ENCODE measurements at places on chromosomes 6 and 20. TPM values are rescaled to one million over a fixed set of nuclear protein-coding genes. Genes with fewer than 3 reads are reported as not detected.

DNA sequence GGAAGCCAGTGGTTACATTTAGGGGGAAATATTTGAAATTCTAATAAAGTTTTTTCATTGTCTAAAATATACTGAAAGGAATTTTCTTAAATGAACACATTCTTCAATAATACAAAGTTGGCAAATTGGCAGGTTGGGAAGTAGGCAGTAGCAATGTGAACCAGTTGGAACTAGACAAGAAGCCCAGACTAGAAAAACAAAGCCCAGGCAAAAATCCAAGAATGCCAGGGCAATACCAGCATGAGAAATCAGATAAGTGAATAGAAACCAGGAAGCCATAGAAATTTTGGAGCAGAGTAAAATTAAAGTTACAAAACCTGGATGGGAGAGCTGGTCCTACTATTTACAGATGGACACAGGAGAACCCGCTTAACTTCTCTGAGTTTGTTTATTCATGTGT lies 52.2 kb downstream of the TPBG start:
- ATAC-seq: peak; percentile 61

DNA sequence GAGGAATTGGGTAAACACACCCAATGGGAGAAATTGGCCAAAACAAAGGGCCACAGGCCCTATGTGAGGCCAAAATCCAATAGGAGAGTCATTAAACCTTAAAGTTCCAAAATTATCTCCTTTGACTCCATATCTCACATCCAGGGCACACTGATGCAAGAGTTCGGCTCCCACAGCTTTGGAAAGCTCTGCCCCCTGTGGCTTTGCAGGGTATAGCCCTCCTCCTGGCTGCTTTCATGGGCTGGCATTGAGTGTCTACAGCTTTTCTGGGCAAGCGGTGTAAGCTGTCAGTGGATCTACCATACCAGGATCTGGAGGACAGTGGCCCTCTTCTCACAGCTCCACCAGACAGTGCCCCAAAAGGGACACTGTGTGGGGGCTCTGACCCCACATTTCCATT lies 160.5 kb downstream of the ADGRG6 start:
- ATAC-seq: no peak

Gene DXO
- 10.6 TPM for total RNA-seq

DNA sequence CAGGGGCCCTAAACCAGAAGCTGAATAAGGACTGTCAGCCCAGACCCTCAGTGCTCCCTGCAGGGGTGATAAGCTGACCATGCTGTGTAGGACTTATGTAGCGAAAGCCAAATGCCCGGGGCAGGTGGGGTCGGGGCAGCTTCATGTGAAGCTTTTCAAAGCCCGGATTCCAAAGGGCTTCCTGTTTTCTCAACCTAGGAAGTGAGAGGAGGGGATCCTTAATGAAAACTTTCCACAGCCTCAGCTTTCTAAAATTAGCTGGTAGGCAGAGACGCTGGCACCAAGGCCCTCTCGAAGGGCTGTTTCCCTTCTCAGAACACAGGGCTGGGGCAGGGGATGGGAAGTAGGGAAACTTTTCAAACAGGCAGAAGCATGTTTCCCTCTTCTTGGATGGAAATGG lies 148.9 kb downstream of the NFATC2 start:
- no peak for ATAC-seq

Gene C20orf202
- total RNA-seq: 0.24 TPM

DNA sequence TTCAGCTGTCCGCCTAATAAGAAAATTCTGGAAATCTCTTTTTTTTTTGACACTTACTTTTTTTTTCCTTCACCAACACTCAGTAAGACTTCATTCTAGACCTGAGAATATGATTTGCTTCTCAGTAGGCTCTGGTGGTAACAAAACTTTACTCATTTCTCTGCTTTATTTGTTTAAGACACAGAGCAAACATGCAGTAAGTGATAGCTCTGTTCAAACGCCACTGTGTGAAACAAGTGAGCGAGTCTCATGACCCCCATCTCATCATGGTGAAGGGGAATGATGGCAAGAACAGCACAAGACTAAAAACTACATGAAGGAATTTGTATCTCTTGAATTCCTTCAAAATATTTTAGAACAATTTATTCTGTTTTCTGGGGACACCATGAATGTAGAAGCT lies 541.6 kb upstream of the POU3F2 start:
- no peak for ATAC-seq

Gene IYD
- not detected for total RNA-seq

DNA sequence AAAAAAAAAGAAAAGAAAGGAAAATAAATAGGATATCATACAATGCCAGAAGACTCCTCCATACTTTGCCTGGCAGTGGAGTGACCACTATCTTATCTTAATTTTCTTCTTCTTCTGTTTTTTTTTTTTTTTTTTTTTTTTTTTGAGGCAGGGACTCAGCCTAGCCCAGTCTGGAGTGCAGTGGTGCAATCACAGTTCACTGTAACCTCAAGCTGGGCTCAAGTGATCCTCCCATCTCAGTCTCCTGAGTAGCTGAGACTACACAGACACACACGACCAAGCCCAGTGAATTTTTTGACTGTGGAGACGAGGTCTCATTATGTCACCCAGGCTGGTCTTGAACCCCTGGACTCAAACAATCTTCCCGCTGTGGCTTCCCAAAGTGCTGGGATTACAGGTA lies 17.1 kb upstream of the MMP9 start:
- no peak for ATAC-seq

- ATAC-seq: peak; percentile 95
These were observed 76.0 kb downstream of the ADTRP start for GRCh38 chr6:11702500-11703130.

- peak; percentile 89 for ATAC-seq
These were observed 5.9 kb downstream of the PTPRA start for GRCh38 chr20:2879146-2879545.

Gene PDYN
- total RNA-seq: not detected

GRCh38 chr20:22818636-22819035 lies 216.5 kb upstream of the SSTR4 start:
- no peak for ATAC-seq

GRCh38 chr6:9978480-9978879 lies 436.4 kb downstream of the TFAP2A start:
- peak; percentile 91 for ATAC-seq

Gene FGD2
- total RNA-seq: 9.8 TPM

DNA sequence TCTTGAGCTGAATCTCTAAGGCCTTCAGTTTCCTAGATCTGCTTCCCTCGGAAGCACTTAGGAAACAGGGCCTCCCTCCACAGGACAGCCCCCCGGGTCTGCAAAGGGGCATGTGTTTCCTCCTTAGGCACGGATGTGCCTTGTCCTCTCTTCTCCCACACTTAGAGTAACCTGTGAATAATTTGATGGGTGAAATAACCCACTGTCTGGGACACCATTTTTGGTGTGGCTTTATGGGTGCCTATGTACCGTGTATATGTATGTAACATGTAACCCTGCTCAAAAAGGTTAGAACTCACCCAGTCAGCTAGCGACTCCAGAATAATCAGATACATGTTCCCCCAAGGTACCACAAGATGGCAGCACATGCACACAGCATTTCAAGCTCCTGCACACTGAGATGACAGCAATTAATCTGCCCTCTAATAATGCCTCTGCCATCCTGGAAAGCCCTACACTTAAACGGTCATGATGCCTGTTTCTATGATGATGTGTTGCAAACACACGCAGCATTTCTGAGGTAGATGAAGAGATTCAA lies 212.0 kb upstream of the PROKR2 start:
- peak; percentile 92 for ATAC-seq

DNA sequence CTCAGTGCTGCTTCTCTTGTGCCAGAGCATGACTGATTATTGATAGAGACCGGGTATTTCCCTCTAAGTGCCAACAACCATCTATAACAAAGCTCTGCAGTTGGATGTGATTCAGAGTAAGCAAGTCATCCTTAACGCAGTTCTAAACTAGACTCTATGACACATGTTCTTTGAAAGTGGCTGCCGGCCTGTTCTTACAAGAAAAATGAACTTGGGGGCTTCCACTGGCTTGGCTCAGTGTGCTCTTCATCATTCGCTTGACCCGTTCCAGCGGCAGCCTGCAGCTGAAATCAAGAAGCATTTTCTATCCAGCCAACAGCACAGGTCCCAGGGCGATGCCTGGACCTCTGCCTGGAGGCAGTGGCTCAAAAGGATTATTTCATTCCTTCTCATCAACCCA lies 29.8 kb downstream of the GFOD1 start:
- ATAC-seq: peak; percentile 37

Gene JPH2
- total RNA-seq: 1.0 TPM

- ATAC-seq: no peak
These were observed 21.7 kb upstream of the SENP6 start for GRCh38 chr6:75579951-75580350.

DNA sequence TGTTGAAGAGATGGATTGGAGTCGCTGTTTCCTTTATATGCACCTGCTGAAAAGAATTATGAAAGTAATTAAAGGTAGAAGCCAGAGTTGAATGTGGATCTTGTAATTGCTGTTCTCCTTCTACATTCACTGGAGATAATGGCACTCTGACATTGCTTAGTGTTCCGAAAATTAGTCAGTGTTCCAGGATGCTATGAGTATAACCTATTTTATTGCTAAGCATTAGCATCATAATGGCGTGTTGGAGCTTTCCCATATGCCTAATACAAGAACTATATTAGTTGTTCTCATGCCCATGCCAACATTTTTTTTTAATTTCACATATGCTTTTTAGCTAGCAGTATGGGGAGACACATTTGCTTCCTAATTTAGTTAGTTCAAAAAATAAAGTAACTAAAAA lies 236.4 kb downstream of the ARHGAP18 start:
- no peak for ATAC-seq

Gene CAP2
- total RNA-seq: 3.0 TPM

Gene LAMA2
- total RNA-seq: 3.1 TPM

- no peak for ATAC-seq
These were observed 225.4 kb upstream of the PREP start for GRCh38 chr6:105628156-105628860.

Gene MLN
- total RNA-seq: not detected

Gene RNF39
- total RNA-seq: 2.6 TPM

Gene ISM1
- 1.7 TPM for total RNA-seq

Gene OLIG3
- total RNA-seq: not detected

DNA sequence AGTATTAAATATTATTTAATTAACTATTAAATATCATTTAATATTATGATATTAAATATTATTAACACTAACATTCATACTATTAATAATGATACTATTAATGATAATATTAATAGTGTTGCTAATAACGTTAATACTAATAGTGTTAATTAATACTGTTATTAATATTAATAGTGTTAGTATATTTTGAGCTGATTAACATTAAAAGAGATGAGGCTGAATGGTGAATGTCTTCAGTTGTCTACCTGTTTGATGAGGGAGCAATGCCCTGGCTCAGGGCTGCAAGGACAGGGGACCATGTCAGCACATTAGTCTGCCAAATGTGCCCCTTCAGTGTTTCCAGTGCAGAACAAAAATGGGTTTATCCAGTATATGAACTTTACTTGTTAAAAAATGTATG lies 96.6 kb upstream of the PLEKHG1 start:
- no peak for ATAC-seq

DNA sequence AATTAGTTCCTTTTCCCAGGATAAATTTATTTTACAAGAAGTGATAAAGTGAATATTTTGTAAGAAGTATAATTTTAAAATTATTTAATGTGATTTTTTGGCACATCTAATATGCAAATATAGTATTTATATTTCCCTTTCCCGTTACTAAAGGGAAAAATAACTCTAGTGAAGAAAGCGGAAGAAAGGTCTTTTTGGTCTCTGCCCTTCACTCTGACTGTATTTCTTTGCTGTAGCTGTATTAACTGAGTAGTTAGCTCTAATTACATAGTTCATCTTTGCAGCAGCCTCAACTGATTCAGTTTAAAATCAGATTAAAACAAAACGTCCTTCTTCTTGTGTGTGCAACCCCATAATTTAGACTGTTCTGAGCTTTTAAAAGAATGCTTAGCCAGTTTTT lies 57.4 kb upstream of the RNF144B start:
- ATAC-seq: no peak

Gene OVOL2
- total RNA-seq: 11.0 TPM

Gene UBD
- 1.00 TPM for total RNA-seq

Data from esophagus mucosa (tissue), 1 donor.